ENCODE measurements at places on chromosomes 6 and 20.
A peak's percentile ranks its signal among the peaks of the same experiment; 100 is the strongest.

DNA sequence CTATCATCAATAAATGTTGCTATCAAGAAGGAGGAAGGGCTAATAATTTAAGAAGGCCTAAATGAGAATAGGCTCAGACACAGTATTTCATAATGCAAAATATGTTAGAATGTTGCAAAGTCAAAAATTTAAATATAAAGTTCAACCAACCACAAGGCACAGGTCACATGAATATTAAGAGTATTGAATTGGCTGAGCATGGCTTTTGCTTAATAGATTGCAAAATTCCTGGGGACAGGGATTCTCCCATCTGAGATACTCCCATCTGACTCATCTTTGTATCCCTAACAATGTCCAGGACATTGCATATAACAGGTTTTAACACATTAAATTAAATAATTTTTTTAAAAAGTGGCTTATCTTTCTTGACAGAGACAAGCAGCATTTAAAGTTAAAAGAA lies 32.9 kb upstream of the UTRN start:
- no peak for DNase-seq

DNA sequence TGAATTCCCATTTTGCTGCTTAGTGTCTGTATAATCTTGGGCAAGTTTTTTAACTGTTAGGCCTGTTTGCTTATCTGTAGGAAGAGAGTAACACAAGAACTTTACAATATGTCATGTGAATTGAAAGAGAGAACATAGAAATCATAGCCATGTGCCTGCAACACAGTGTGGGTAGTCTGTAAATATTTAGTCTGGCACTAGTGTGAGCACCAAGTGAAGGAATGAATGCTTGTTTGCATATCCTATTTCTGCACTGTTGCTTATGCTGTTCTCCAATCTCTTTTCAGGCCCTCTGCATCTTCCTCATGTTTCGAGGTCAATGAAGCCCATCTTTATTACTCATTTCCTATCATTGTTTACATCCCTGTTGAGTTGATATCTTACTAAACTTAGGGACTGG lies 49.2 kb downstream of the CBFA2T2 start:
- DNase-seq = no peak

- DNase-seq = no peak
Observed at GRCh38 chr6:146914489-146915483, 289.4 kb upstream of the STXBP5 start.

DNA sequence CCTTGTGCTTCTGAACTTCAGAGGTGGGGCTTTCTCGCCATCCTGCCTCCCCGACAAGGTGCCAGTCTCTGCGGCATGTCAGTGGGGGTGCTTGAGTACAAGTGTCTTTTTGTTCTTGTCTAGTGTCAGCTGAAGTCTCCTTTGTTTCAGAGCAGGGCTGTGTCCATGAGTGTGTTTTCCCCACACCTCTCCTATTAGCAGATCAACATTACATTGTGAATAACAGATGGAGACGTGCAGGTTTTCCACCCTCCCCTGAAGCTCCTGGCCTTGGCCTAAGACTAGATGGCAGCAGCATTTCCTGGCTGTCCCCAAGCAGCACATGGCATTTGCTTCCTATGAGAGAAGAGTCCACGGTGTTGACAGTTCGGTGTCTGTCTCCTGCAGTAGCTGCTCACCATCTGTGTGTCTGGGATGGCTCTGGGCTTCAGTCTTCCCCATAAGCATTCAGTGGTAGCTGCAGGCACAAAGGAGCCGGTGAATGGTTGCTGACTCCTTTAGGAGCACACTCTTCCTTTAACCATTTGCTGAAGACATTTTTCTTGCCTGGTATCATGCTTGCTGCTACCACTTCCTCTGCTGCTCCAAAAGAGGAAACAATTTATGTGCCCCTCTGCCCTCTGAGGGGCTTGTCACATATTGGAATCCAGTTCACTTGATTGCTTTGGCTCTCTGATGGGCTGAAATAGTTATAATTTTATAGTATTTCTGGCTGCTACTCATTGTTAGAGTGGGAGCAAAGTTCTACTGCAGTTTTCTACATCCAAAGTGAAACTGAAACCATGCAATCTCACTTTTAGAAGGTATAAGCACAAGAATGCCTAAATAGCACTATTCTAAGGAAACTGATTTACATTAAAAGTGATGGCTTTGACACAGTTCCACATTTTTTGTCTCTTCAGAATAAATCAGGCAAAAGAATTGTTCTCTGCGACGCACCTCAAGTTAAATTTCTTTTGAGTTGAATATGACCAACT lies 913.0 kb downstream of the C6orf118 start:
- DNase-seq = no peak

DNA sequence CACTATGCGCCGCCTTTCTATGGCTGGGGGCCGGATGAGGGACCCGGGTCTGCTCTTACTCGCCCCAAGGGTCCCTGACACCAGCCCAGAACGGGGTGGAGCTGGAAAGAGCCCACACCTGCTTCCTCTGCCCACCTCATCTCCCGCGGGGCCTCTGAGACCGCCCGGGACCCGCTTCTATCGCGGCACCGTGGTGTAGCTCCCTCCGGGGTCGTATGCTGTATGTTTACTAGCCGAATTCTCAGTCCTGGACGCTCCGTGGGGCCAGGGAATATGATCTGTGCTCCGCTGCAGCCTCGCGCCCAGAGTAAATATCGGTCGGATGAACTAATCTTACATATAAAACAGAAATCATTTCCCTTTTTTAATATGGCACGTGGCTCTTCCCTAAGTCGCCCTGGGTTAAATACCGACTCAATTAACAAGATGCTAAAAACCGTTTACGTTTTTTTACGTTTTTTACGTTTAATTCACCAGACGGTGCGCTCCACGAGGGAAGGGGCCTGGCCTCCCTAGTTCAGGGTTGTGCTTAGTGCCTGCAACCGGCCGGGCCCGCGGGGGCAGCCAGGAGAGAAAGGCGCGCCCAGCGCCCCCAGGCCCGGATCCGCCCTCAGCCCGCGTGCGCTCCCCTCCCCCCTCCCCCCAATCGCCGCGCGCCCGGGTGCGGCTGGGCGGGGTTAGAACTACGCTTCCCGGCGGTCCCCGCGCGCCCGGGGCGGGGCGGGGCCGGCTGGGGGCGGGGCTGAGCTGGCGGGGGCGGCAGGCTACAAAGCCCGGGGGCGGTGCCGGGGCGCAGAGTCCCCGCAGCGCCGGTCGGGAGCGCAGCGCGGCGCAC lies at the start of gene RBM38:
Gene RBM38, plus strand, starts transcription at position 793 of the 835 bp plus-strand sequence. CDS start 186 bp downstream, outside the sequence.
- peak; percentile 67 for DNase-seq

DNA sequence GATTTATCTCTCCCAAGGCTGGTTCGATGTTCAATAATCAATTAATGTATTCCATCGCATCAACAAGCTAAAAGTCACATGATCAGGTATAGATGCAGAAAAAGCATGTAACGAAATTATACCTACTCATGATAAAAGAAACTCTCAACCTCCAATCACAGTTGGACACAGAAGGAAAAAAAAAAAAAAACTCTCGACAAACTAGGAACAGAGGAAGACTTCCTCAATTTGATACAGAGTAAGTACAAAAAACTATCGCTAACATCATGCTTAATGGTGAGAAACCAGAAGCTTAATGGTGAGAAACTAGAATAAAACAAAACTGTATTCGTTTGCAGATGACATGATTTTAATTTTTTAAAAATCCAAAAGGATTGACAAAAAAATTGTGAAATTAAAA lies 62.0 kb upstream of the SMIM29 start:
- DNase-seq = no peak

DNA sequence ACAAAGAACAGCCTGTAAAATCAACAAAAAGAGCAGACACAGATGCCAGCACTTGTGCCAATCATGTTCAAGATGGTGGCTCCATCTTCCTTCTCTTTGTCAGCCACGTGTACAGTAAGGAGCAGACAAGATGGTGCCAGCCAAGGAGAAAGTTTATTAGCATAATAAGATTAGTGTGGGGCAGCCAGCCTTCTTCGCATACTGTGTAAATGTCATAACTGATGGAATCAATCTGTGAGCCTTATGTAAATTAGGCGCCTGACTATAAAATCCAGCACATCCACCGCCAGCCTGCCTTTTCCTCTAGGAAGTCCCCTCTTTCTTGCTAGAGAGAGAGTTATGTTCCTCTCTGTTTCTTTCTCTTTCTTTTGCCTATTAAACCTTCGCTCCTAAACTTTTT lies 99.7 kb upstream of the RALGAPA2 start:
- DNase-seq = no peak

- DNase-seq = no peak
Observed at GRCh38 chr6:33729059-33729458, 17.6 kb upstream of the UQCC2 start.

DNA sequence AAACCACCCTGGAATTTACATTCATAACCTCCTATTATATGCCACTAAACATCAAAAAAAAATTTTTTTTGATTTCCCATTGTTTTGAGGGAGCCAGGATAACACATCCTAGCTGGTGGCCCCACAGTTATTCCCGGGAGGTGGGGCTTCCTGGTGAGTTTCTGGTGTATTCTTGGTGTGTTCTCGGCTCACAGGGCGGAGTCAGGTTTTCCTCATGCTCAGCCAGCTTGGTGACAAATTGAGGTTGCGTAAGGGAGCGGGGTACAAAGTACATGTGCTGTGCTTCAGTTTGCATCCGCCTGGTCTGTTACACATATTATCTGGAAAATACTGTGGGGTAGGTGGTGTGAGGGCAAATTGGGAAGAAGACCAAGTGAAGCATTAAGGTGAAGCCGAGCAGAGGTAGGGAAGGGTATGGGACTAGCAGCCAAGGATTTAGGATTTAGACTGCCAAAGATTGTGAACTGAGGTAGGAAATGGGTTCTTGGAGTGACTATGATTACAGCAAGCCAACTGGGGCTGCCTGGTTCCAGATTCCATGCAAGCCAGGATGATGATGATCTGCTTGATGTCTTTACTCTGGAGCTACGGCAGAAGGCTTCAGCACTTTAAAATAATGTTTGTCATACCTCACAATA lies 46.2 kb upstream of the EEF1A1 start:
- no peak for DNase-seq

DNA sequence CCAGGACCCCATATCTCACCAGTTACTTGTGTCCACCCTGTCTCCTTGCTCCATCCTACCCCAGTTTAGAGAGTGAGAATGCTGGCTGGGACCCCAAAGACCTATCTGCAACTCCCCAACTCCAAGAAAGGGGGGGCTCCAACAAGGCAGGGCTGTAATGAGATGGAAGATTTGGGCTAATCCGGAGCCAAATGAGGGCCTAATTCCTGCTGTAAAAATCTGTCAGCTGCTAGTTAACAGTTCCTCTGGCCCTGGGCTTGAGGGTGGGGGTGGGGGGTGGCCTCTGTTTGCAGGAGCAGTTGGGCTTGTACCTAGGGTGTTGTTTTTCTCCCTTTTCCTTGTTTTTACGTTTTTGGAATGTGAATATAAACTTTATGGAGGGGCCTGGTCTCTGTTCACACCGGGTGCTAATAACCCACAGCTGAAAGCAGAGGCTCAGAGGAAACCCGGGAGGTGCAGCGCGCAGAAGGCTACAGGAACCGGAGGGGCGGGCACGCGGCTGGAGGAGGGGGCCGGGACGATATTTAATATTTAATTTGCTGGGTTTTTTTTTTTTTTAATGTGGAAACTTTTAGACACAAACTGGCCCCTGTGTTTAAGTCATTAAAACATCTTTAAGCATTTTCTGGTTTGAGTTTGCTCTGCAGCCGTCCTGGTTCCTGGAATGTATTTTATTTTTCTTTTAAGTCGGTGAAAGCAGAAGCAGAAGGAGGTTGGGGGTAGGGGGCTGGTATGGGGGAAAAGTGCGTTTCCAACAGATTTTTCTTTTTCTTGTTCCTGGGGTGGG lies 70.7 kb downstream of the NCR2 start:
- DNase-seq = no peak

DNA sequence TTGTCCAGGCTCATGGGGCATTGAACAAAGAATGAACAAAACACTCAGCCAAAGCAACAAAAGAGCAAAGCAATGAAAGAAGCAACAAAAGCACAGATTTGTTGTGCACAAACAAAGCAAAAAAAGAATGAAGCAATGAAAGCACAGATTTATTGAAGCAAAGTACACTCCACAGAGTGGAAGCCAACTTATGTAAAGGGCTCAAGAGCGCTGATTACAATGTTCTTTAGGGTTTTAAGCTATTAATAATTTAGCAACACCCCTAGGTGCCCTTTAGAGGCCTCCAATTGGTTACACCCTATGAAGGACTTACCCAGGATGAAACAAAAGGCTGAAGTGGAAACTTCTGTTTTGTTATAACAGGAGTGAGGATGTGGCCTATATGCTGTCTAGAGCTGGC lies 179.2 kb upstream of the PROKR2 start:
- no peak for DNase-seq

- DNase-seq = peak; percentile 65
Observed at GRCh38 chr6:25882051-25882496, 8.0 kb upstream of the SLC17A3 start.

- no peak for DNase-seq
Observed at GRCh38 chr20:64131406-64131805, 24.0 kb upstream of the NPBWR2 start.

DNA sequence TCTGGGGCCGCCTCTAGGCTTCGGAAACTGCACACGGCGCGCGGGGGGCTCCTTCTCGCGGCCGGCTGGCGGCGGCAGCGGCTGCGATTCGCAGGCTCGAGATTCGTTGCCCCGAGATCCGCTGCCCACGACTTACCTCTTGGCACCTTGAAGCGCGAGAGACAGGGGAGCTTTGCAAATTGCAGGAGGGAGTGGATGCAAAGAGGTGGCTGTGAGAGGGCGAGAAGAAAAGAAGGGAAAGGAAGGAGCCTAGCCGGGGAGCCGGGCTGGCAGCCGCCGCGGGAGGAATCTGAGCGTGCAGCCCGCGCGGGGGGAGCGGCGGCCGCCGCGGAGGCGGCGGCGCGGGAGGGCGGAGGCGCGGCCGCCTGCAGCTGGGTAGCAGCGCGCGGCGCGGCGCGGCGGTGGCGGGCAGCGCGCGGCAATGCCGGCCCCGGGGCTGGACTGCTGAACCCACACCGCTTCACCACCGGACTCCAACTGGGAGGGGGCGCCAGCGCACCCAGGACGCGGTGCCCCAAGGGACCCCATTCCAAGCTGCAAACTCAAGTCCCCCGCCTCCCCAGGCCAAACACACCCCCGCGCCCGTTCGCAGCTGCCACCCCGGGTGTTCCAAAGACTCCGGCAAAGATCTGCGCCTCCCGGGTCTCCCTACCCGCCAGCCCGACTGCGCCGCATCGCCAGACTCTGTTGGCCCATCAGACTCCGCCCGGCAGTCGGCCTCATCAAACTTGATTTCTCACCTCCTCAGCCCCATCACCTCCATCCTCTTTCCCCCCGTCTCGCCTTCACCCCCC lies 44.2 kb upstream of the SUPT3H start:
- DNase-seq = peak; percentile 66

DNA sequence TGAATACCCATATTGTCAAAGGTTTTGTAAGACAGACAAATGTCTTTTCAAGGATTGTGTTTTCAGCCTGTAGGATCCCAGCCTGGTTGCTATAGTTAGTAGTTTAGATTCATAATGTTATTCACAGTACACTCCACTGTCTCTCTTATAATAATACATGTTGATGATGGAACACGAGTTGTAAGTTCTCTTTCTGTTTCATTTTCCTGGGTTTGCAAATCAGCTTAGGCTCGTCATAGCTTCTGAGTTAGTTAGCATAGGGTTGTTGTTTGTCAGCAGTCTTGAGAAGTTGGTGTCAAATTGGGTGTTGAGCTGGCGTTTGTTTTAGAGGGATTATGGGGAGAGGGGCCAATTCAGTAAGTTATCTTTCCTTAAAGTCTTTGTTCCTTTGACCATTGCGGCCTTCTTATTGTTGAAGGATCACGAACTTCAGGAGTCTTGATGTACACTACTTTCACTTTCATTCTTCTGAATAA lies 45.8 kb downstream of the QKI start:
- DNase-seq = peak; percentile 54
